ENCODE measurements at places on chromosomes 1 and 21. TPM values are rescaled to one million over a fixed set of nuclear protein-coding genes. Genes with fewer than 3 reads are reported as not detected.

DNA sequence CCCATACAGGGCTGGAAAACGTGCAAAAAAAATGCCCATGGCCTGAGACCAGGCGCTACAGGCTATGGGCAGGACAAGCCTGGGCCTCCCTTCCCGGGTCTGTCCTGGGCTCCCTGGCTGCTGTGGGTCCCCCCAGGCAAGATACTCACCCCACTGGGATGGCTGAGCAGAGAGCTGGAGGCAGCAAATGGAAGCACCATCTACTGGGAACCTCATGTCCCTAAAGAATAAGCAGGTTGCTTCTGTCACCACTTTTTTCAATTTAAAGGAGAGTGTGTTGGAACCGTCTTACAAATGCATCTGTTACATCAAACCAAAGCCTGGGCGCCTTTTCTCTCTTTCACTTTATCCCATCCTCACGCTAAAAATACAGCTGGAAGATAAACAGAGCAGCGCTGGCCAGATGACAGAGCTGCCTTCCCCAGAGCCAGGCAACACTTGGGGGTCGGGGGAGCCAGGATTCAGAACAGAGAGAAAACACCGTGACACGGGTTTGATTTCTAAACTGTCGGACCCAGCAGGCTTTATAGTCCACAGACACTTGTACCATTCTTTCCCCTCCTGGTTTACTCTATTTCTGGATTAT lies 262.1 kb upstream of the VAMP3 start:
- DNase-seq: no peak

DNA sequence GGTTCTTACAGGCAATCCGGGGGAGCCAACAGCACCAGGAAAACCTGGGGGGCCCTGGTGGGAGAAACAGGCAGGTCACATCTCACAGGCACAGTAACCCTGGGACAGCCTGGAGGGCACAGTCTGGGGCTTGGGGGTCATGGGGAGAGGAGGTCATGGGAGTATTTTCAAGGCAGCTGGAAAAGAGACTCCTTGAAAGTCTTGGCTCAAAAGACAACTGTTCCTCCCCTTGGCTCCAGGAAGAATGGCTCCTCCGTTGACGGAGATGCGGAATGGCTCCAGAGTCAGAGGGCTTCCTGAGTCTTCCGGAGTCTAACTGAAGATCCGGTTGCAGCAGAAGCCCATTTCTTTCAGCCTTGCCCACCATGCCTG lies 25.9 kb upstream of the PEF1 start:
- DNase-seq: no peak

GRCh38 chr1:3033040-3033789 lies 11.9 kb downstream of the ACTRT2 start:
- DNase-seq: no peak

DNA sequence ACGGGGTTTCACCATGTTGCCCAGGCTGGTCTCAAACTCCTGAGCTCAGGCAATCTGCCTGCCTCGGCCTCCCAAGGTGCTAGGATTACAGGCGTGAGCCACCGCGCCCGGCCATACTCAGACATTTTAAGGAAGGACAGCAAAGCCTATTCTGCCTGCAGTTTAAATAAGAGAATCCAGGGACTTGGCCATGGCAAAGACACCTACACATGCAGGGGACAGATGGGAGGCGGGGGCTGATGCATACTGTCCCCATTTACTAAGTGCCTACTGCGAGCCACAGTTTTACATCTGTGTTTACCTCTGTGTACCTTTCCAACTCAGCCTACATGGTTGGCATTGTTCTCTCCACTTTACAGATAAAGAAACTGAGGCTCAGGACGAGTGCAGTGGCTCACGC lies 25.4 kb downstream of the LDLRAD2 start:
- DNase-seq: no peak

DNA sequence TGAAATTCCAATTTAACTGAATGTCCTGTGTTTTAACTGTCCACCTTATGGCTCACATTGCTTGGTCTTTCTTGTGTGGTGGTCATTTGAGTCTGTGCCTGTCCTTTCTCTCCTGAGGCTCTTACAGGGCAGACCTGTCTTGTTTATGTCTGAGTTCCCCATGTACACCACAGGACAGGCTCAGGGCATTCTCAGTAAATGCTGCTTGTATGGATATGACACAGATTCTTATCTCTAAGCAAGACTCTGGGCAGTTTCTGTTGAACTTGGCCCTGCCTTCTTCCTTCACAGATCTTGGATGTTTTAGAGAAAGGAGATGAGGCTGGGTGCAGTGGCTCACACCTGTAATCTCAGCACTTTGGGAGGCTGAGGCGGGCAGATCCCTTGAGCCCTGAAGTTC lies 159.1 kb upstream of the CSF3R start:
- DNase-seq: no peak

- DNase-seq: no peak
Measured at GRCh38 chr1:210428696-210429095, 100.0 kb downstream of the HHAT start.

Gene TFF1
- 9.8 TPM for total RNA-seq

All from Caco-2 (cell line).